ENCODE measurements at places on chromosomes 6 and 20. TPM values are rescaled to one million over a fixed set of nuclear protein-coding genes. Genes with fewer than 3 reads are reported as not detected.

MOXD1 gene
- total RNA-seq = 1.0 TPM

CALHM6 gene
- total RNA-seq = 5.7 TPM

- no peak for DNase-seq
These were observed 5.3 kb upstream of the GDAP1L1 start for GRCh38 chr20:44241796-44242195.

DNA sequence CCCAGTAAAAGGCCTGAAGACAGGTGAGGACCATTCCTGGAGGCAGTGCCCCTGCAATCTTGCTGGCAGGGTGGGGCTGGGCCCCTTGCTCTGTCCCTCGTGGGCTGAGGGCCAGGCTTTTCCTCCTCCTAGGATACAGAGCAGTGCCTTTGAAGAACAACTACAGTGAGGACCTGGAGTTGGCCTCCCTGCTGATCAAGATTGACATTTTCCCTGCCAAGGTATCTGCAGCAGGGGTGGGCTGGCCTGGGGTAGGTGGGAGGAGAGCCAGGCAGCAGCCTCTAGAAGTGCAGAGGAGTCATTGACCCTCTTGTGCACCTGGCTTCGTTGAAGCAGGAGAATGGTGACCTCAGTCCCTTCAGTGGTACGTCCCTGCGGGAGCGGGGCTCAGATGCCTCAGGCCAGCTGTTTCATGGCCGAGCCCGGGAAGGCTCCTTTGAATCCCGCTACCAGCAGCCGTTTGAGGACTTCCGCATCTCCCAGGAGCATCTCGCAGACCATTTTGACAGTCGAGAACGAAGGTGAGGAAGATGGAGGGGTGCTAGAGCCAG is 36.5 kb downstream of the PLCG1 start:
- DNase-seq = peak; percentile 69

DNA sequence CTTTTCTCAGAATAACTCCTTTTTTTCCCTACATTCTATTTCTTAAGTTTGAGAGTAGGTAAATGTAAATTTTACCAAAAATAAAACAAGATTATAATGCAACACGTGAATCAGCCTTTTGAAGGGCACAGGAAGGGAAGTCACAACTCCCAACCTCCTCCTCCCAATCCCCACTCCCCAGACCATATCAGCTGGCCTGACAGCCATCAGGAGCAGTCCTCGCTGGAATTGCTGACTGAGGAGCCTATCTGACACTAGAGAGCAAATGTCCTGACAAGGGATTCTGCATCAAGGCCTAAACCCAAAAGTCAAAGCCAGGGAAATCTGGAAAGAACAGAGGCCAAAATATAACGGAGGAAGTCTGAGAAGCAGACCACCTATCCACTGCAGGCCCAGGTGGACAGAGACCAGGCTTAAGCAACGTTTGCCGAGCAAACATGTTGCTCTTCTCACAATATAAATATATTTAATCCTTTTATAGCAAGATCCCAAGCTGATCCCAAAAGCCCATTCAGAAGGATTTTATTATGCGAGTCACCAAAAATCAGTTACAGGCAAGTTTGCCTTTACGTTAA is 2.5 kb downstream of the RRAGD start:
- DNase-seq = no peak

All from aorta (tissue), 5 donors.